B cell (primary cell): ENCODE measurements at places on chromosomes 6 and 20. TPM values are rescaled to one million over a fixed set of nuclear protein-coding genes. Genes with fewer than 3 reads are reported as not detected.

DNA sequence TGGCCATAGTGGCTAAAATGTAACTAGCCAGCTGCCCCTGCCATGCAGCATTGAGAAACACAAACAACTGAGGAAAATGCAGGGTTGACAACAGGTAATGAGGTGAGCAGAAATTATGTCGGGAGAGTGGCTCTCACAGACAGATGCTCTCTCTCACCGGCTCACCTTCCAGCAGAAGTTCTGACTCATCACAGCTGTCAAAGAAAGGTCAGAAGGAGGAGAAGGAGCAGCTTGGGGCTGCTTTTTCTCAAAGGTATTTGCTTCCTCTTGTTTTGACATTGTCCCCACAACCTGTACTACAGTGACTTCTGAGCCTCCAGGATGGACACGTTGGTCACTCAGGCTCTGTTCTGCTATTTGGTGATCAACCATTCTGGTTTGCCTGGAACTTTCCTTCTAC is 190.5 kb upstream of the HEY2 start:
- DNase-seq: no peak

- DNase-seq: no peak
Observed at GRCh38 chr20:24673678-24674570, 204.5 kb downstream of the SYNDIG1 start.

DNA sequence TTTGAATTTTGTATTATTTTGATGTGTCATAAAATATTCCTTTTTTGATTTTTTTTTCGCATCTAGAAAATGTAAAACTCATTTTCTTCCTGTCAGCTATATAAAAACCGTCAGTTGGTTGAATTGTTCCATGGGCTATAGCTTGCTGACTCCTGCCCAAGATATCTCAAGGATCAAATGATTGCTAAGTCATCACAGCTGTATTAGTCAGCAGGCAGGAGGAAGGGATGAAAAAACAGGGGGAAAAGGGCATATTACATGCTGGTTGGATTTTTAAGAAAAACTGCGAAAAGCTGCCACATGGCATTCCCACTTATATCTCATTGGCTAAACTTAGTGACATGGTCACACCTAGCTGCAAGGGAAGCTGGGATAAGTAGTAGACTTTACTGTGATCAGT is 569.9 kb downstream of the BCKDHB start:
- no peak for DNase-seq

GRCh38 chr6:149012040-149012545 is 265.3 kb downstream of the UST start:
- DNase-seq: no peak

DNA sequence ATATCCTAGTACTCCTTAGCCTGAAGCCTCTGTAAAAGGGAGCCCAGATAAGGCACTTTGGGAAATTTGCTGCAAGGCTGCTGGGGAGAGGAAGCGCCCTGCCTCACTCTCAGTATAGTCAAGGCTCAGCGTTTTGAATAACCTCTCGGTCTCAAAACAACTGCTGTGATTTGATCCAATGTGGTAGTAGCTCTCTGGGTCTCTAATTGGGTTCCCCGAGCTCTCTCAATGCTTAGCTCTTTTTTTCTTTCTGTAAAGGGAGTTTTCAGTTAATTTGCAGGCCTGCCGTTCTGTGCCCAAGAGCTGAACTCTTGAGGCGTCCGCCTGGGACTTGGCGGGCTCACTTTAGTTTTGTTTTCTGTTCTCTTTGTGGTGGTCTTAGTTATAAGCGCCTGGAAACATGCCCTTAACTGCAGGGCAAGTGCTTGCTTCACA is 41.2 kb downstream of the ZHX3 start:
- DNase-seq: no peak

- no peak for DNase-seq
Observed at GRCh38 chr20:52922436-52922835, 49.7 kb upstream of the TSHZ2 start.

- DNase-seq: no peak
Observed at GRCh38 chr6:50637267-50637666, 76.1 kb upstream of the TFAP2D start.

DNA sequence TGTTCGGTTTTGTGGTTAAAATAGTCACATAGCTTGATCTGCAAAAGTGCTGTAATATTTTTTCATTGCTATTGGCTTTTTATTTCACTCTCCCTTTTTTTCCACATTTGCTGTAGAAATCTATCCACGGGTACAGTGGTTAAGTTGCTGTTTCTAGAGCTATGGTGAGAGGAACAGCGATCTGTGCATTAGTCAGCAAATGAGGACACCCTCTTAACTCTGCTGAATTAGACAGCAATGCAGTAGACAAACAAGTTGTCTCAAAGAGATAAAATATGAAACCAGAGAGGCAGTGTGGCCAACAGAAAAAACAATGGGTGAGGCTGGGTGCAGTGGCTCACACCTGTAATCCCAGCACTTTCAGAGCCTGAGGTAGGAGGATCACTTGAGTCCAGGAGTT is 17.6 kb upstream of the SYNJ2 start:
- no peak for DNase-seq

GRCh38 chr20:16671753-16672152 is 58.1 kb upstream of the SNRPB2 start:
- no peak for DNase-seq

DNA sequence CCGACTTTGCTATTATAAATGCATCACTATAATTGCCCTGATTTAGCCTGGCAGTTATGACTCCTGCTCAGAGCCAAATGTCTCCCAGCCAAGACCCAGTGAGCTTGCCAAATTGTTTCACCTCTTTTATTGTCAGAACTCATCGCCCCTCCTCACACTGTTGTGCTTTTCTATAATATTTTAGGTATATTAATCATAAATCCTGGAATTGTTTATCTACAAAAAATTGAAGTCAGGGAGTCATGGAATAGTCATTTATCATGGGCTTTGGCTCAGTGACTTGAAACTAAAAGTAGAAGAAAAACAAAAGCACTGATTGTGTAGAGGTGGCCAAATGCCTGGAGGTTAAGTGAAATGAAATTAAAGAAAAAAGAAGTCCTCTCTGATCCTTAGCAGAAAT is 85.6 kb downstream of the PFDN4 start:
- no peak for DNase-seq

GRCh38 chr6:117078624-117079023 is 186.7 kb upstream of the VGLL2 start:
- DNase-seq: no peak

DNA sequence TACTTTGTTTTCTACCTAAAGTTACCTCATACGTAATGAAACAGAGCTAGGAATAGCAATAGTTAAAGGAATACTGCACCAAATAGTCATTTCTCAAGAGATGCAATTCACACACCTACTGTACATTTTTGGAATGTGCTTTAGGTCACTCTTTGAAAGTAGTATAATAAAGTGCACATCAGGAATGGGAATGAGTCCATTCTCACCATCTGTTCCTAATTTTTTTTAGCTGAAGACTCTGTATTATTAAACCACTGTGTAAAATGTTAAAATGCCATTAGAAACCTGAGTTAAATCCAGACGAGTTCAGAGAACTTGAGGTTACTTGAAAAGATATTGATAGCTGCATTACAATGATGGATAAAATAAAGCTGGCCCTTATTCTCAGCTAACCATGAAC is 51.9 kb upstream of the EPHA7 start:
- DNase-seq: no peak

- DNase-seq: no peak
Observed at GRCh38 chr20:20731945-20732296, 19.5 kb upstream of the RALGAPA2 start.

DNA sequence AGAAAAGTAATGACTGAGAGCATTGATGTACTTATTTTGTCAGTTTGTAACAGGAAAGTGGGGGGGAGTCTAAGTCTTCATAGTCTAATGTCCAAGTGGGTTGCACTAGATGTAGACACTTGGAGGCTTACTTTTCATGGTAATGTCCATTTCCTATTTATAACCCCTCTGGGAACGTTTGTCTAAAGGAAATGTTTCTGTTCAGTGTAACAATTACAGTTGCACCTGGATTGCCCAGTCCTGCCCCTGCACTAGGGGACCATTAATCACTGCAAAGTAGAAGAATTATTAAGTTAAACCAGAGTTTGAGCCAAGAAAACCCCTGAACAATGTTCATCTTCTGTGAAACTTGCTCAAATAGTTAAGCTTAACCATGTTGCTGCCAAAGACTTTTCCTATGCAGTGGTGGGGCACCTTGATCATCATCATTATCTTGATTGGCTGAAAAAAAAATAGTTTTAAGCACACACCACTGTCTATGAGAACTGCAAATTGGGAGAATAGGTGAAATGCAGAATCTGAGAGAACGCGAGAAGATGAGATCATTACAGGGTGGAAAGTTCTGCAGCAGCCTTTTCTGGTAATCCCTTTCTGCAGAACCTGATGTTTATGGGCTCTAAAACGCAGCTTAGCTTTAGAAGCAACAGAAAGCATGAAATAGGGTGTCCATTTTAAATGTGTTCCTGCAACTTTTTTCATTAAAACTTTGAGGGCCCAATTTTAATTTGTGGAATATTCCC is 106.0 kb downstream of the ZNF217 start:
- DNase-seq: no peak

DNA sequence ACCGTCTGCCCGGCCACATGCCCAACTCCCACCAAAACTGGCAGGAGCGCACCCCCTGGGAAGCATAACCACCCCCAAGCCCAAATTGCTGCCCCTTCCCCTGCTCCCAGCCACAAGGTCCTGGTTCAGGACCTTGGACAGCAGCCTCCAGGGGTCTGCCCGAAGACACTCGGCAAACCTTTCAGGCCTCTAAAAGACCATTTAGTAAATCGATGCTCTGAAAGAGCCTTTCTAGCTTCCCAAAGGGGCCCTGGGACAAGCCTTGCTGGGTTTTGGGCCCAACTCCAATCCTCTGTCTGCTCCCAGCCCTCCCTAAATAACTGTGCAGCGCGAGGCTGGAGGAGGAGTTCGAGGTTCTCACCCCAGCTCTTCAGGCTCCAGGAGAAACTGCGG is 30.5 kb downstream of the GRM4 start:
- peak; percentile 31 for DNase-seq

DNA sequence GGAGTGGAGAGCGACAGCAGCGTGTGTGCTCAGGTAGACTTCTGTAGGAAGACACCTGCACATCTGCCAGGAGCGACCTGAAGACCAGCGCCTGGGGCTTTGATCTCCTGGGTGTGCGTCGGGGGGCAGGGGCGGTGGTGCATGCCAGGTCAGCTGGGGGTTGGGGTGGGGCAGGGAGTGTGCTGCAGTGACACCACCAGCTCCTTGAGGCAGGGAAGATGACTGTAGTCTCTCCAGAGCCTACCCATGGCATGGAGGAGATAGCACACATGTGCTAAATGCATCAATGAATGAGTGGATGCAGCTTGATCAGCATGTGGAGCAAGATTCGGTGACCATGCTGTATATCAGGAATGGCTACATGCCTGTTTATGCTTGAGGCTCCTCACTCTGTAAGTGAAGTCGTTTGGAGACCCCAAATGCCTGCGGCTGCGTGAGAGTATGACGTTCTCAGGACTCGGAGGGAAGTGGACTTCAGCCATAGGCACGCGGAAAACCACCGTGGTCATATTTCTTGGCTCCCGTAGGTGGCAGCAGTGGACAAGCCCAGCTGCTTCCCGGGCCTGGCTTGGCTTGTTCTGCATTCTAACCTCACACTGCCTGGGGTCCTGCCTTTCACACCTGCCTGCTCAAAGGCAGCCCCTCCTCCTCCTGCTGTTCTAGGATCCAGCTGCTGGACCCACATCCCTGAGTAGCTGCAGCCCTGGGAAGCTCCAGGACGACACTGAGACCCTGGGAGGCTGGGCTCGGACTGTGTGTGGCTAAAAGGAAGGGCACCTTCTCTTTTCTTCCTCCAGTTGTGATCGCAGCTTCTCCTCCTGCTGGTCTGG is 39.4 kb upstream of the KCNK16 start:
- DNase-seq: peak; percentile 67

- DNase-seq: no peak
Observed at GRCh38 chr20:34675993-34676641, 775 bp downstream of the PIGU start.

GRCh38 chr20:42155586-42155985 is 537.4 kb upstream of the CHD6 start:
- DNase-seq: no peak

DNA sequence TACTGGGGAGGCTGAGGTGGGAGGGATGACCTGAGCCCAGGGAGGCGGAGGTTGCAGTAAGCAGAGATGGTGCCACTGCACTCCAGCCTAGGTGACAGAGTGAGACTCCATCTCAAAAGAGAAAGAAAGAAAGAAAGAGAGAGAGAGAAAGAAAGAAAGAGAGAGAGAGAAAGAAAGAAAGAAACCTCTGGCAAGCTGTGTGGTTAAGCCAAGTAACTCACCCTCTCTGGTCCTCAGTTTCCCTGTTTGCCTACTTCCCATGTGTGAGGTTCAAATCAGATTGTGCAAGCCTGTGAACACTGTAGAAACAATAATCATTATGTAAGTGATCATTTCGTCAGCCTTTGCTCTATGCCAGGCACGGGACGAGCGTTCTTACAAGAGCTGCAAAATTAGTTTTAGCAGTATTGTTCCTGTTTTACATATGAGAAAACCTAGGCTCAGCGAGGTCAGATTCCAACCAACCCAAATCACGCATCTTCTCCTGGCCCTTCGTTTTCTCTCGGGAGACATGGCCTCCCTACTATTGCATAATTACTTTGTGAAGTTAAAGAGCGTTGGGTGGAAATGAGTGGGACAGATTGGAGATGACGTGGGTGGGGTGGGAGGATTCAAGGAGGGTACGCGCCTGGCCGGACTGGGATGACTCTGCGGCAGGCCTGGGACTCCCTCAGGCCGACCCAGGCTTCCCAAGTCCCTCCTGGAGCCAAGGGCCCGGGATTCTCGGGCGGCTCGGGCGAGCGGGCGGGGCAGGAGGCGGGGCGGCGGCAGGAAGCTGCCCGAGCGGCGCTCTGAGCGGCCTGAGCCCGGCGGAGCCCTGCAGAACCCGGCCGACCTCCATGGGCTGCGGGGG is at the start of gene SNX21:
Gene SNX21 (plus strand): TSS at position 770 of the 853 bp plus-strand sequence. CDS start 121 bp downstream, outside the sequence.
- peak; percentile 48 for DNase-seq

DNA sequence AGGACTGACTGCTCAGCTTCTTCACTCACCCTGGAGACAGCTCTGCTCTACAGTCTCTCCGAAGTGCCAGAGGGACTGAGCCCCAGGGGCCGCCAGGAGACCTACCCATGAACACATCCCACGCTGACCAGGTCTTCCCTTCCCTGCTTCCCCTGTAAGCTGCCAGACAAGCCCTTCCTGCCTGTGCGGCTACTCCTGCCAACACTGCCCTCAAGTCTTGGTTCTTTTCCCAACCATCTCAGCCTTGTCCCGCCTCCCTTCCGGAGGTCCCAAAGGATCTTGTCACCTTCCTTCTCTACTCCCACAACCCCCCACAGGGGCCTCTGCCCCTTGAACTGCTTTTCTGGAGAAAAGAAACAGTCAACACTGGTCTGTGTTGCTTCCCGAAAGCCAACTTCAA is 15.0 kb downstream of the CPNE5 start:
- DNase-seq: no peak

DDX43 gene
- polyA plus RNA-seq: 2.1 and 2.6 TPM in 2 replicates

GSTA2 gene
- not detected in 2 replicates for polyA plus RNA-seq

SIRPB1 gene
- 0.78 and 1.3 TPM in 2 replicates for polyA plus RNA-seq

BFSP1 gene
- not detected in 2 replicates for polyA plus RNA-seq

RWDD2A gene
- polyA plus RNA-seq: 1.2 and 1.5 TPM in 2 replicates

SIRPB2 gene
- polyA plus RNA-seq: 0.51 and 0.85 TPM in 2 replicates

AVP gene
- not detected in 2 replicates for polyA plus RNA-seq

SEC63 gene
- 12.5 and 27.3 TPM in 2 replicates for polyA plus RNA-seq

PLG gene
- not detected in 2 replicates for polyA plus RNA-seq

GPANK1 gene
- 18.3 and 22.6 TPM in 2 replicates for polyA plus RNA-seq

TAGAP gene
- polyA plus RNA-seq: 242 and 246 TPM in 2 replicates

SLC22A16 gene
- not detected in 2 replicates for polyA plus RNA-seq
